Stimulated activated CD4-positive, alpha-beta T cell treated with anti-CD3 and anti-CD28 coated beads, Interleukin-12 subunit alpha, Interleukin-12 subunit beta, amount 100 ng/mL, for 48 hours (primary cell): ENCODE measurements at places on chromosomes 5 and 9.

DNA sequence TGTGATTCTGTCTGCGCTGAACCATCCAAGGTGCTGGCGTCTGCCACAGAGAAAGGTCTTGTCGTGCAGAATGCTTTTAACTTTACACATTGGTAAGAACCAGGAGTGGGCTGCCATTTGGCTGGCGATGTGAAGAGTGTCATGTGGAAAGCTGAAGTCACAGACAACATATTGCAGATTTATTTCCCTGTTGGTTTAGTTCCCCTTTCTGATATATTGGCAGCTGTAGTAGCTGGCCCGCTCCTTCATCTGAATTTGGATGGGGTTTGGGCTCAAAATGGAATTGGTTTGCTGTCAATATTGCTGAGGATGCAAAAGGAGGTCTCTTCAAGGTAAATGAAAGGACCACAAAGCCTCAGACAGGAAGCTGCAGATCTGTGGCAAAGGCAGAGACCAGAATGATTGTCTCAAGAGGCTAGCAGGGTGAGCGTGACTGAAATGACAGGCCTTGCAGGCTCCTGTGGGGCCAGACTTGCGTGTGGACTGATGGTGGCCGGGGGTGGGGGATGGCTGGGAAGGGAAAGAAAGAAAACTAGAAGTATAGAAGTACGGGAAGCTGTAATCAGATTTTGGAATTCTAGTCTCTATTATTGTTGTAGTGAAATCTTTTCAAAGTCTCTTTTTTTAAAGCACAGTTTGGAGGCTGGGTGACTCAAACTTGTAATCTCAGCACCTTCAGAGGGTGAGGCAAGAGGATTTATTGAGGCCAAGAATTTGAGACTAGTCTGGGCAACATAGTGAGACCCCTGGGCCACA, 25.1 kb upstream of the CD180 start:
- peak; percentile 10 for DNase-seq

- no peak for DNase-seq
These were observed 26.4 kb upstream of the TTC39B start for GRCh38 chr9:15333376-15333881.

GRCh38 chr9:122029898-122030297, 63.2 kb downstream of the TTLL11 start:
- no peak for DNase-seq

- no peak for DNase-seq
These were observed 285.8 kb downstream of the ZNF608 start for GRCh38 chr5:124460642-124461041.

DNA sequence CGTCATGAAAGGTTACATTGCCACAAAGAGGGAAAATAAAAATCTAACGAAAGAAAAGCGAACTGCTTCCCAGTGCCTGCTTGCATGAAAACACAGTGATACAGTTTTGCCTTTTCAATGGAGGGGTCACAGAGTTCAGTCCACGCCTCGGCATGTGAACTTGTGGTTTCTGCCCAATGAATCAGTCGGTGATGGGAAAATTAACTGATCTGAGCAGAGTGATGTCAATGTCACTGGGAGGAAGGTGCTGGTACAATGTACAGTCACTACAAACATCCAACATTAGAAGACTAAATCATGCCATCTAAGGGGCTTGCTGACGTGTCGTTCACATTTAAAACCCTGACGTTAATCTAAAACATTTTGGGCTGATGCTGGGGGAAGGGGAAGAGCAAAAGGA, 151.8 kb upstream of the MSX2 start:
- DNase-seq, result no peak

GRCh38 chr9:122425087-122425486, 52.6 kb downstream of the OR1J1 start:
- DNase-seq, result no peak

DNA sequence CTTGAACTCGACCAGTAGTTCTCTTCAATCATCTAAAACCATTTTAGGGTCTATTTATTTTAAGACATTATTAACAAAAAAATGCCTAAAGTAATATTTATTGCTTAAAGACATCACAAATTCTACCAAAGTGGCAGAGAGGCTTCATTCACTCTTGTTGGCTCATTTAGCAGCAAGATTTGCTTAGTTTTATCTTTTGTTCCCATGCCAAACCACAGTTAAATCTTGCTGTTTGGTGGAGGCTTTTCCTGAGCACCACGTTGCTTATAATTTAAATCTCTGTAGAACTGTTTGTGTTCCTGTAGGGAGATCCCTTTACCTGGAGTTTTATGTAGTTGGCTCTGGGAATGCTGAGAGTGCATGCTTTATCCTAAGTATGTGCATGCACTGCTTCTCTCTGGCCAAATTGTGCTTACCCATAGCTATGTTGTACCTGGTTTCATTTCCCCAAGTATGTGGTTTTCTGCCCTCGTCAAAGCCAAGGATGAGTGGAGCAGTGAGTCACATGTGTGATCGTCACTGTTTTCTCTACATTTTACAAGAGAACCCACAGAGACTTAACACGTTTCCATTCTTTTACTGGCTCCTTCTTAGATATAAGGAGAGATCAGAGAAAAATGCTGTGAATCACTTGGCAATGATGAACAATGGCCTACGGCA, 42.1 kb upstream of the MAST4 start:
- DNase-seq, result peak; percentile 8

DNA sequence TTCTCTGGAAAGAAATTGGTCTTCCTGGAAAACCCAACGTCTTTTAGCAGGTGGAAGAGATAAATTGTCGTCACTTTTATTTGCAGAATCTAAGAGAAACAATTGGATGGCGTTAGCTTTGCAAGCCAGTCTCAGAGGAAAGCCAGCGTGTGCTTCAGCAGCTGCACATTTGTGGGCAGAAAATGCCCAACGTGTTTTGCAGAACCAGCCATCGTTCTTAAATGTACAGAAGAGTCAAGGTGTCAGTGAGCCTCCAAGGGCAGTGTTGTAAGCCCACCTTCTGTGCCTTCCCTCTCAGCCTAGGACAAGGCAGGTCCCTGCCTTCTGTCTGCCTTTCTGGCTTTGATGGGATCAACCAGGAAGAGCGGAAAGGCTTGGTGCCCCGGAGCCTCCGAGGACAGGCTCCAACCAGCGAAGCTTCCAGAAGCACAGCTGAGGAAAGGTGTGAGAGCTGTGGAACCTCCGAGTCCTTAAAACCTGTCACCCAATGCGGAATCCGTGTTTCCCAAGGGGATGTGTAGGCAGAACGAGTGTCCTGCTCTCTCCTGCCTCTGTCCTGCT, 116.0 kb upstream of the IRX2 start:
- DNase-seq, result no peak

- DNase-seq, result no peak
These were observed 64.5 kb downstream of the ERAP1 start for GRCh38 chr5:96743065-96743768.

DNA sequence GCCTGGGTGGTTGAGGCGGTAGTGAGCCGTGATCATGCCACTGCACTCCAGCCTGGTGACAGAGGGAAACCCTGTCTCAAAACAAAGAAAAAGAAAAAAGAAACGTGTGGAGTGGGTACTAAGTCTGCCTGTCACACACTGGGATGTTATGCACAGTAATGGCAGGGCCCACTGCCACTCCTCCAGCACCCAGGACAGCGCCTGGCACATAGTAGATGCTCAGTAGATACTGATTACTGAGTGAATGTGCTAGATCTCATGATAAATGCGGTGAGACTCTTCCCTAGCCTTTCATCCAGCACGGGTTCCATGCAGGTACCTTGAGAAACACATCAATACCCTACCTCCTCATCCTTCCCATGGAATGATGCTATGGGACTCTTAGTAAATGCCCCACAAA, 87.4 kb upstream of the HSPA9 start:
- DNase-seq, result no peak

- no peak for DNase-seq
These were observed 323.0 kb downstream of the TMEM167A start for GRCh38 chr5:82754036-82754746.

DNA sequence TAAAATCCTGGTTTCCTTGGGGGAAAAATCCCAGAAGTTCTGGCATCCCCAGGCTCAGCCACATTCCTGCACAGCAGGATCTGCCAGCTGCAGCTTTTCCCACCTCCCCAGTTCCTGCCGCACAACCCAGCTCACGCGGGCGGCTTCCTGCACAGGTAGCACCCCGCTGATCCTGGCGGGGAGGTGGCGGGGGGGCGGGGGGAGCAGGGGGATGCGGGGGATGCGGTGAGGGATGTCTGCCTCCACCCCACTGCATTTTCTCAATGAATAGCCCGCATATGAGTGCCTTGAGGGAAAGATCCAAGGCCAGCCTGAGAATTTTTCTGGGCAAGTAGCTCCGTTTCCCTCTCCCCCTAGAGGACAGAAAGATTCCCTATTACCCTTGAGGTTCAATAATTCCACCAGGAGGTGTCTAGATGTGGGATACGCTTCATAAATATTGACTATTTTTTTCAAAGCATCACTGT, 21.1 kb downstream of the GFPT2 start:
- no peak for DNase-seq

DNA sequence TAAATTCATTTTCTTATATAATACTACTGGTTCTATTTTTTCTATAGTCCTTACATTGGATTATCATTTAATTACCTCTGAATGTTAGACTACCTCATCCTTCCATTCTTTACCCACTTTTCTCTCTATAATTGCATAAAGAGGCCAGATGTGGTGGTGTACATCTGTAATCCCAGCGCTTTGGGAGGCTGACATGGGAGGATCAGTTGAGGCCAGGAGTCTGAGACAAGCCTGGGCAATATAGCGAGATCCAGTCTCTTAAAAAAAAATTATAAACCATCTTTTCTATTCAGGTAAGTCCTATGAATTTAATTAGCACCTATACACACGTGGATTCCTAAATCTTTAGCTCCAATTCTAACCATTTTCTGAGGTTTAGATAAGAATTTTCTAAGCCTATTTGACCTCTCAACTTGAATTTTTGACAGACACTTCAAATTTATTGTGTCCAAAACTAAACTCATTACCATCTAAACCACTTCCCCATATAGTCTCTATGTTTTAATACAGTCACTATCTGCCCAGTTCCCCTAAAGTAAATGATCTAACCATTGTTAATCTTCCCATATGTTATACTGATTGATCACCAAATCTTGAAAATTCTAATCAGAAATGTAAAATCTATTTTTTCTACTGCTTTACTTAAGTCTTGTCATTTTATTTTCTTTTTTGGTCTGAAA, 33.0 kb upstream of the CHD1 start:
- DNase-seq, result no peak

DNA sequence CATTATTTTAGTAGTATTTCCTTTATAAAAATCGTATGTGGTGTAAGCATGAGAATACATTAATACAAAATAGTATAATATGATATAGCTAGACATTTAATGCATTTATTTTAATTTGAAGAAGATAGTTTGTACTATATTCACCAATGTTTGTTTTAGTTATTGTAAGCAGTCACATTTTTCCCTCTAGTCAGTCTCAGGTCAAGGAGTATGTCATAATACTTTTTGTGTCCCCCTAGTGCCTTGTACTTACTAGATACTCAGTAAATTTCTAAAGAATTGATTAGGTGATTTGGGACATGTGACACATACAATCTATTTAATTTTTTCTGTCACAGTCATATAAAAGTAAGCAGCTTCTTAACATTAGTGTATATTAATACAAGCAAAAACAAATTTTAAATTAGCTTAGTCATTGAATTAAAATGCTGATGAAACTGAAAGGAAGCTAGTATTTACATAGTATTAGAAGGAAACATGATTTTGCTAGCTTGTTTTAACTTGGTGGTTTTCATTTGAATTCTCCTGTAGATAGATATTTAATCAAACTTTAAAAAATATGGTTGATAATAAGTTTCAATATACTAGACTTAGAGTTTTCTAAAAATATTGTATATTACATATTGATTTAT, 242.2 kb downstream of the FER start:
- DNase-seq, result no peak

- no peak for DNase-seq
These were observed 20.7 kb downstream of the GSN start for GRCh38 chr9:121288673-121289025.

DNA sequence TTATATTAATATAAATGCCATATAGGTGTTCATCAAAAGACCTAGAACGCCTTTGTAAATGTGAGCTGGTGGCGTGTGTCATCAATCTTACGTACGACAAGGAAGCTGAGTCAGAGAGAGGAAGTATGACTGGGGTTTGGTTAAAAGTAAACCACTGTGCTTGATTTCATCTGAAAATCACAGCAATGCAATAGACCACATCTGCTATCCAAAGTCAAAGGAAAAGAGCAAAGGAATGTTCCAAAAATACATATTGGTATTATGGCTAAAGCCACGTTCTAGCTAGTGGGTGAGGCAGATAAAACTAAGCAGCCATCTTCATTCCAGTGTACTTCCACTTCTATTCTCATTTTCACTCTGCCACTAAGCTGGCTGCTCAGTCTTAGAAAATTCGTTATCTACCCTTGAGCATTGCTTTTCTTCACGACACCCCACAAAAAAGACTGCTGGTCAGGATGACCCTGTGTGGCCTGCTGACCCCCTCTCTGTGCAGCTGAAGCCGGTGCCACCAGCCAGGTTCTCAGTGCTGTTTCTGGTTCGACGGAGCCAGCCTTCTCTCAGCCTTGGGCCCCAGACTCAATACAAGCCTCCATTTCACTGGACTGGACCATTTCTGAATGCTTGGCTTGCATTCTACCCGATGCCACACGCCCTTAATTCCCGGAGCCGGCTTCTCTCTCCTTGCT, 23.8 kb downstream of the SHC3 start:
- peak; percentile 8 for DNase-seq
